Activated CD8-positive, alpha-beta memory T cell treated with anti-CD3 and anti-CD28 coated beads, Interleukin-2, amount 50 U/mL, for 48 hours (primary cell): ENCODE measurements at places on chromosomes 1 and 21.

GRCh38 chr1:200161801-200162200 lies 134.3 kb downstream of the NR5A2 start:
- no peak for DNase-seq

DNA sequence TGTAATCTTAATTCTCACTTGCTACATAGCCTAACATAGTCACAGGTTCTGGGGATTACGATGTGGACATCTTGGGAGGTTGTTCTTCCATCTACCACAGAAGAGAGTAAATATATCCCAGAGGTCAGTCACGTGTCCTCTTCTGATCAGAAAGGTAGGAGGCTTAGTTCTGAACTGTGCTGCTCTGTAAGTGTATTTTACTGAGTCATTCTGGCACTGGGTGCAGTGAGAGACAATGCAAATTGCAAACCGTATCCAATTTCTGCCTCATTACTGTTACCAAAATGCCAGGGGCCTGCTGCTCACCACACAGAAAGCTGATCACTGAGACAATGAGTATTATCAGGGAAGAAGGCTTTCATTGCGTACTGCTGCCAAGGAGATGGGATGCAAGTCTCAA lies 104.0 kb downstream of the GABPA start:
- no peak for DNase-seq

DNA sequence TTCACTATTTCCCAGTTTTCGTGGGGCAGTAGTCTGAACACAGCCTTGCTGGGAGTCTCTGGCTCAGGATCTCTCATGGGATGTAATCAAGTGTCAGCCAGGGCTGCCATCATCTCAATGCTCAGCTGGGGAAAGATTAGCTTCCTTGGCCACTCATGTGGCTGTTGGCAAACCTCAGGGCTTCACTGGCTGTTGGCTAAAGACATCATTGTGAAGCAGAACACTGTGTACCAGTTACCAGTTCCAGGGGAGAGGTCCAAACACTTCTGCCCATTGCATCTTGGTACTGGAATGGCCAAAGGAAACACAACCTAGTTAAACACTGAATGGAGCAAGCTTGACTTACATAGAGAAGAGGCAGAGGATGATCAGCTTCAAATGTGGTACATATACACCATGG lies 33.7 kb downstream of the AADACL4 start:
- DNase-seq: no peak

DNA sequence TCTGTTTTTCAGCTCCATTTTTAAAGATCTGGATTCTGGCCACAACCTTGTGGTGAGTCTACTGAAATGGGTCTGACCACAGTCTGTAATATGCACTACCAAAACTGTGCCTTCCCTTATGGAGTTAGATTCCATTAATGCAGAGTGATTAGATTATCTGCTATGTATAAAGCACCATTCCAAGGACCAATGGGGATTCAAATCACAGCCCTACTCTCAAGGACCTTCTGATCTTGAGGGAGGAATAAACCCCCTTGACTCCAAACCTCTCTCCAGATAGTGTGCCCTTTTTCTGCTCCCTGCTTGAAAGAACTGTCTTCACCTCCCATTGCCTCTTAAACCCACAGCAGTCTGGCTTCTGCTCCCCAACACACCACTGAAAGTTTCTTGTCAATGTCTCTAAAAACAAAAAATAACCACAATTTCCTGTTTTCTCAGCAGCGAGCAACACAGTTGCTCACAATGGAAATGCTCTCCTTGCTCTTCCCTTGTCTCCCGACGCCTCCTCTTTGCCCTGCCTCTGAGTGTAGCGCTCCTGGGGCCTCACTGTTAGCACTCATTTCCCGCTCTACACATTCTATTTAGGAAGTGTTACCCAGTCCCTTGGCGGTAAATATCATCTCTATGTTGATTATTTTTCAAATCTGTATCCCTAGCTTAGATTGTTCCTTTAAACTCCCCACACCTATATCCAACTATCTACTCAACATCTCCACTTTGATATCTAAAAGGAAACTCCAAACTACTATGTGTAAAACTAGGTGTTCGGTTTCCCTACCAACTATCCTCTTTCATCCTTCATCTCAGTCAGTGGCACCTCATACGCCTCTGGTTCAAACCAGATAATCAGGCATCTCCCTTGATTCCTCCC lies 13.6 kb downstream of the PCNX2 start:
- DNase-seq: no peak

DNA sequence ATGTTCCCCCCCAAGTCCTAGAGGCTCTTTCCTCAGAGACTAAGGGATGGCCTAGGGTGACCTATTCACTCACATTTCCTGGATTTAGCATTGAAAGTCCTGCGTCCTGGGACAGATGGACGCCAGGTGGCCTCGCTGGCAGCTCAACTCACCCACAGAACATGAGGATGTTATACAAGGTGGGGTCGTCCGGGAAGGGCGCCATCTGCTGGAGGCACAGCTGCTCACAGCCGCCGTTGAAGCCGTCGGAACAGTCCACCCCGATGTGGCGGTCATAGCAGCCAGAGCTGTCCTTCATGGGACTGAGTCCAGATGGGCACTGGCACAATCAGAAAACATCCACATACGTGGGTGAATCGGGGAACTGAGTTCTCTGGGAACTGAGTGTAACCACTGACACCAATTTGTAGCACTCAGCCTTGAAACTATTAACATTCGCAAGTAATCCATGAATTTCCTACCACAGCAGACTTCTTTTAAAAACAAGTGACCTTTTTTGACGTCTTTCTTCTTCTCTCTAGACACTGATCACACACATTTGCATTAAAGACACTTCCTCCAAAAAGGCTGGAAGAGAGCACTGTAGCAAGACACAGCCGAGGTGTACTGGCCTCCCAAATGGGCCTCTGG lies 215.4 kb downstream of the ASTN1 start:
- DNase-seq: peak; percentile 73

- DNase-seq: no peak
These were observed 79.9 kb upstream of the LAMC2 start for GRCh38 chr1:183106166-183106565.

DNA sequence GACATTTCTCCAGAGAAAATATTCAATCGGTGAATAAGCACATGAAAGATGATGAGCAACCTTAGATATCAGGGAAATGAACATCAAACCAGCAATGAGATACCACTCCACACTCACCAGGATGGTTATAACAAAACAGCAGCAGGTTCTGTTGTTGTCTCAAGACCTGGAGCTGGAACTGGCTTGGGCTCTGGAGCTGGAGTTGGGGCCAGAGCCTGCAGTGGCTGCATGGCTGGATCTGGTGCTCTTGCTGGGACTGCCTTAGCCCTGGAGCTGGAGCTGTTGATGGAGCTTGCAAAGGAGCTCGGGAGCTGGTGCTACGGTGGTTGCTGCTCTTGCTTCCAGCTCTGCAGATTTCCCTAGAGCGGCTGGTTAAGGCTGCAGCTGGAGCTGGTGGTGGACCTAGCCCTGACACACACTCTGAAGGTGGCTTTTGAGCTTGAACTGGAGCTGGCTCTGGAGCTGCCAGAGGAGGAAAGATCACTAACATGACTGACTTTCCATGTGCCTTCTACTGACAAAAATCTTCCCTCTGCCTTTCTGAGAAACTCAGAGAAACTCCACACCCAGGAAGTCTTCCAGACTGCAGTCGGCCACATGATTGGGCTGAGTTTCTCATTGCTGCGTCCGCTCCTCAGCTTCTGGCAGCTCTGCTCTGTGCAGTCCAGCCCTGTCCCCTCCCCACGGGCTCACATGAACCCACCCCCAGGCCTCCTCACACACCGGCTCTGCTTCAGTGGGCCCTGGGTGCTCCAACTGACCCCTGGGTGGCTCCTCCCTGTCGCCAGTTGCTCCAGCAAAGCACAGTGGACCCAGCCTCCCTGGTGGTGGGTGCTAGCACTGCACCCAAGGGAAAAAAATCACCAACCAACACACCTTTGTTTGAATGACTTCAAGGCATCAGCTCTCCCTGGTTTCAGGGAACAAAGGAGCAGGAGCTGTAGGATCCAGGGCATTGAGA lies 139.1 kb upstream of the FMN2 start:
- peak; percentile 56 for DNase-seq

DNA sequence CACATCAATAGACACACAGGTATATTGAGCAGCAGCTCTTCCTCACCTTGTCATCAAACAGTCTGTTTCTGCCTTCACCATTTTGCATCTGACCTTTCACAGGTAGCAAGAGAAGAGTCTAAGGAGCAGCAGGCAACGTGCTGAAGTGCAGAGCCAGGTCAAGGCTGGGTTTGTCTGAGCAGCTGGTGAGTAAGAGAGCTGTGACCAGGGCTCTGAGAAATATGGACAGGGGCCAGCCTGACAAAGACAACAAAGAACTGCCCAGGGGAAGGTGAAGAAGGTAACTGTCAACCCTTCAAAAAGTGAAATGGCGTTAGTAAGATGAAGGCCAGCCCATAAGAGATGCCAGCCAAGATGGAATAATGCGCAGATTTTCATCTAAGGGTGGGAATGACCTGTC lies 58.9 kb upstream of the LRRC8D start:
- no peak for DNase-seq
